ENCODE measurements at places on chromosomes 5 and 9.

DNA sequence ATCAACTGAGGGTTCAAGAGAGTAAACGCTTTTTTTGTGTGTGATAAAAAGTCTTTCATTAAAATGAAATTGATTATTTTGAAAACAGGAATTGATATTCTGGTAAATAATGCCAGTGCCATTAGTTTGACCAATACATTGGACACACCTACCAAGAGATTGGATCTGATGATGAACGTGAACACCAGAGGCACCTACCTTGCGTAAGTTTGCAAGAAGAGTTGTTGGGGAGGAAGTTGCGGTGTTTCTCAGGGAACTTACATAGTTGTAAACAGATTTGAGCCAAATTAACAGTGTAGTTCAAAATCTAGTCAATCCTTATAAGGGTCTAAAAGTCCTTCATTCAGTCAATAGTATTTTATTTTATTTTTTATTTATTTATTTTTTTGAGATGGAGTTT is 28.9 kb downstream of the HSDL2 start:
- no peak for DNase-seq

DNA sequence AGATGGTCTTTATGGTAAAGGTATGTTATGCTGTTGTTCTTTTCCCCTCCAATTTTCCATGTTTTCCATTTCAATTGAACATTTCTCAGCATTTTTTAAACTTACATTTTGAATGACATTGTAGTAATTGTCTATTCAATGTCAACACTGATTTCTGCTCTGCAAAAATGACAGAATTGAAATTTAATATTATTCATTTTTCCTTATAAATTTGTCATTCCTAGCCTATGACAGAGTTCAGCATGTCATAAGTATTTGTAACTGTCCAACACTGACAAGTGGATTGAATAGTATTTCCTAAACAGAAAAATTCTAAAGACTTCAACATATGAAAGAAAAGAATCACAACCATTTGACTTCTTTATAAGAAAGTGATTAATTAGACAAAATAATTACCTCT is 1478.3 kb upstream of the CDH6 start:
- DNase-seq = no peak

- DNase-seq = no peak
These were observed 13.5 kb upstream of the MCCC2 start for GRCh38 chr5:71573591-71573990.

DNA sequence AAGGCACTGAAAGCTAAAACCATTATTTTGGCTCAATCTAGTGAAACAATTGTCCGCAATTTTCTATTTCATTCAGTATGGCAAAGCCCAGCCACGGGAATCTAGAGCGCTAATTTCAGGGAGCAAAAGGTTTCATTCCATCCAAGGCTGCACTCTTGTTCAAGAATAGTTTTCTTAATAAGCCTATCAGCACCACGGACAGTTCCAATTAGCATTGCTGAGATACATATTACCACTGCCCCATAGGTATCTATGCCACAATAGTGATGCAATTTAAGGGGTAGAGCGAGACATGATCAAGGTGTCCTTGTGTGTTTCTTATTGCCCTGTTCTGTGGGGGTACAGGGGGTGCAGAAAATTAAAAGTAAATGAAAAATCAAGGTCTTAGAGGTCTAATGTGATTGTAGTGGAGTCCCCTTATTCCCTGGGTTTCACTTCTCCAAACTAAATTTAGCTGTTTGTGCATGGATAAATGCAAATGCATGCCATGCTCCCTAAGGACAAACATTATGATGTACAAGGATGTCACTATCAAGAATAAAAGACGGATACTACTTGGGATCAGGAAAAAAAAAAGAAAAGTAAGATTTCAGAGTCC is 45.5 kb downstream of the SPOCK1 start:
- DNase-seq = no peak

- DNase-seq = no peak
These were observed 24.9 kb upstream of the SLCO6A1 start for GRCh38 chr5:102523541-102524175.

GRCh38 chr5:134585966-134586365 is 46.7 kb downstream of the SAR1B start:
- no peak for DNase-seq

- no peak for DNase-seq
These were observed 50.8 kb upstream of the IRX4 start for GRCh38 chr5:1933364-1934055.

GRCh38 chr5:82766206-82766605 is 311.0 kb downstream of the TMEM167A start:
- no peak for DNase-seq

DNA sequence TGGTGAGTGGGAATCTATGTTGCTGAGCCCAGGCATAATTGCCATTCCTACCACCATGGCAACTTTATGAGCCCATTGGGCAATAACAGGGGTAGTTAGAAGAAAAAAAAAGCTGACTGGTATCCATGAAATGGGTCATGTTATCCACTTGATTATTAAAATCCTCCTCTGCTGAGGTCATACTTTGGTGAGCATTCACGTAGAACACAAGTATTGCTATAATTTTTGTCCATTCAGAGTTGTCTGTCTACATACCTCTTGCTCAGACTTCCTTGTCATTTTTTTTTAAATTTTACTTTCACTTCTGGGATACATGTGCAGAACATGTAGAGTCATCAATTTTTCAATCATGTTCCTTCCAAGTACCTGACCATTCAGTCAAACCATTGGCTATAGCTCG is 780.8 kb upstream of the ARRDC3 start:
- DNase-seq = no peak

DNA sequence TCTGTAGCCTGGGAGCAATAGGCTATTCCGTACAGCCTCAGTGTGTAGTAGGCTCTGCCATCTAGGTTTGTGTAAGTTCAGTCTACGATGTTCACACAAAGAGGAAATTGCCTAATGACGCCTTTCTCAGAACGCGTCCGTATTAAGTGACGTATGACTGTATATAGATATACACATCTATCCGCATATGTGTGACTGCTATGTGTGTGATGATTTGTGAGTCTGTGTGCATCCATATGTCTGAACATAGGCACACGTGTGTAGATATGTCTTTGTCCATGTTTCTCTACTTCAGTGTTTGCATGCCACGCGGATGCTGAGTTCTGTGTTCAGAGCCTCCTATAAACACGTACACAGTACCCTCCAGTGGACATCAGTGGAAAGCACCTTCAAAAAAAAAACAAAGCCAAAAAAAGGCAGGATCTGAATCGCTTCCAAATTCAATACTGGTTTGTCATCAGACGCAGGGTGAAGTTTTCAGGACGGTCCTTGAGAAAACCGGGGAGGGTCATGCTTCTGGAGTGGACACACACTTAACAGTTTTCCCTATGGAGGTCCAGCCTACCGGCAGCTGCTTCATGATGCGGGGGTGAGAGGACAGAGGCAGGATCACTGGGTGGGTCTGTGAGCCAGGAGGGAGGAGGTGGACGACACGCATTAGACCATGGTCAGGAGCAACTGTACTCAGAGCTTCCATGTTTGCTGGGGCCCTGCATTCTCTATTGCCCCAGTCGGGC is 29.5 kb upstream of the ALDH1B1 start:
- DNase-seq = no peak

GRCh38 chr5:36060420-36060887 is 6.2 kb downstream of the UGT3A2 start:
- DNase-seq = no peak

DNA sequence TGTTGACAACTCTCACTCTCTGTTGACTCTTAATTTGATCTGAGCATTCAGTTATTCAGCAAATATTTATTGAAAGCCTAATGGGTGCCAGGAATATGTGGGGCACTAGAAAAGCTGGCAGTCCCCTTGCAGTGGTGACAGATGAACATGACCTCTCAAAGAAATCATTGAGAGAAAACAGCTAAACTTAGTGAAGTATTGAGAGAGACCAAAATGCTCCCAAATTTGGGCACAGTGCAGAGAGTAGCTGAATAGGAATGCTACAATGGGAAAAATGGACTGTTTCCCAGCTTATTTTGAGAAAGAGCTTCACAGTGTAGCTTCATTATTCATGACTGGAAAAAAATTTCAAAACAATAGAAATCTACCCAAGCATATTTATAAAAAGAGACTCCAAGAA is 257.9 kb downstream of the SGCD start:
- DNase-seq = no peak

- no peak for DNase-seq
These were observed 247.1 kb downstream of the PBX3 start for GRCh38 chr9:125994066-125994943.

- DNase-seq = no peak
These were observed 22.8 kb upstream of the CRHBP start for GRCh38 chr5:76930083-76930482.

DNA sequence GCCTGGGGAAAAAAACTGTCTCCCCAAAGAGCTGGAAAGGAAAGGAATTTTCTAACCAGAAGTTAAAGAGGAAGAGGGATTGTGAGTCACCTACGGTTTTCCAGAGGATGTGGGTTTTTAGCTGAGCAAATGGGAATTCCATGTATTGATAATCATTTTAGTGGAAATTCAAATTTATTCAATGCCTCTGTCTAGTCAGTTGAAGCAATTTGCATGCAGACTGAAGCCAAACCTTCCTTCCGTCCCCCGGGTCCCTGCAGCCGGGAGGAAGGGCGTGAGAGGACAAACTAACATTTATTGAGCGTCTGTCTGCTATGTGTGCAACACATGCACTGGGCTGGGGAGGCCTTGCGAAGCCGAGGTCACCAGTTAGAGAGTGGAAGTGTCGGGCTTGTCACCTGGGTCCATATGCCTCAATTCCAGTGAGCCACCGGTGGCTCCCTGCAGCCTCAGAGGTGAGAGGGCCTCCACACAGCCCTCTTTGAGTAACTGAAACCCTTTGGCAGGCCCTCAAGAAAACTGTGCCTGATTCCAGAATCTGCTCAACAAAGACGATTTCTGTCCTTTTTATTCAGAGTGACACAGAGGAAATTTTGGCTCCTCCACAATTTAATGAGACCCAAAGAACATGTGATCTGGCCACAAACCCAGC is 70.3 kb downstream of the COL27A1 start:
- DNase-seq = no peak

DNA sequence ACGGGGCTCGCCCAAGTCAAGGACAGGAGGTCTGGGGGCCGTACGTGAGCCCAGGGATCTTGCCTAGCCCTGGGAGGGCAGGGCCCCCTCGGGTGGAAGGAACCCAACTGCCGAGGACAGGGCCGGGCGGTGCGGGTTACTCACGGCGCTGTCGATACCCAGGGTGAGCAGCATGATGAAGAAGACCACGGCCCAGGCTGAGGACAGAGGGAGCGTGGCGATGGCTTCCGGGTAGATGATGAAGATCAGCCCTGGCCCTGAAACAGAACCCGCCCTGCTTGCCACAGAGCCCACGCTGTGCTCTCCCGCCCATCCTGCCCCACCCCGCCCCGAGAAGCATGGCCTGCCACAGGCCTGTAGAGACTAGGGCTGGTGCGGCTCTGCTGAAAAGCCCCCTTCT is 34.1 kb downstream of the SLC6A3 start:
- DNase-seq = no peak

- DNase-seq = no peak
These were observed 79.4 kb upstream of the TLE4 start for GRCh38 chr9:79492092-79493009.

- no peak for DNase-seq
These were observed 92.3 kb downstream of the STRBP start for GRCh38 chr9:123175854-123176629.

DNA sequence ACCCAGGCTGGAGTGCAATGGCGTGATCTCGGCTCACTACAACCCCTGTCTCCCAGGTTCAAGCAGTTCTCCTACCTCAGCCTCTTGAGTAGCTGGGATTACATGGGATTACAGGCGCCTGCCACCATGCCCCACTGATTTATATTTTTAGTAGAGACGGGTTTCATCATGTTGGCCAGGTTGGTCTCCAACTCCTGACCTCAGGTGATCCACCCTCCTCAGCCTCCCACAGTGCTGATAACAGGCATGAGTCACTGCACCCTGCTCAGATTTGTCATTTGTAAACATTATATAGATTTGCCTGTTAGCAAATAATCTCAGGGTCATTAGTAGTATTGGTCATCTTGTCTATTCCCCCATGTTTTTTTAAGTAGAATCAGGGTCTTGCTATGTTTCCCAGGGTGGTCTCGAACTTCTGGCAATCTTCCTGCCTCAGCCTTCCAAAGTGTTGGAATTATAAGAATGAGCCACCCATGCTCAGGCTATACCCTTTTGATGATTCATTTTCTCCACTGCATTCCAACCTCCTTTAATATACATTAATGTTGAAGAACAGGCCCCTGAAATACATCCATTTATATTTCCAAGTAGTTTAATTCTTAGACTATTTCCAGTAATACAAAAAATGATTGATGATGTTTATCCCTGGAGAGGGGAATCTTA is 17.3 kb downstream of the CENPH start:
- no peak for DNase-seq

- DNase-seq = no peak
These were observed 18.0 kb downstream of the DNLZ start for GRCh38 chr9:136345281-136346156.

DNA sequence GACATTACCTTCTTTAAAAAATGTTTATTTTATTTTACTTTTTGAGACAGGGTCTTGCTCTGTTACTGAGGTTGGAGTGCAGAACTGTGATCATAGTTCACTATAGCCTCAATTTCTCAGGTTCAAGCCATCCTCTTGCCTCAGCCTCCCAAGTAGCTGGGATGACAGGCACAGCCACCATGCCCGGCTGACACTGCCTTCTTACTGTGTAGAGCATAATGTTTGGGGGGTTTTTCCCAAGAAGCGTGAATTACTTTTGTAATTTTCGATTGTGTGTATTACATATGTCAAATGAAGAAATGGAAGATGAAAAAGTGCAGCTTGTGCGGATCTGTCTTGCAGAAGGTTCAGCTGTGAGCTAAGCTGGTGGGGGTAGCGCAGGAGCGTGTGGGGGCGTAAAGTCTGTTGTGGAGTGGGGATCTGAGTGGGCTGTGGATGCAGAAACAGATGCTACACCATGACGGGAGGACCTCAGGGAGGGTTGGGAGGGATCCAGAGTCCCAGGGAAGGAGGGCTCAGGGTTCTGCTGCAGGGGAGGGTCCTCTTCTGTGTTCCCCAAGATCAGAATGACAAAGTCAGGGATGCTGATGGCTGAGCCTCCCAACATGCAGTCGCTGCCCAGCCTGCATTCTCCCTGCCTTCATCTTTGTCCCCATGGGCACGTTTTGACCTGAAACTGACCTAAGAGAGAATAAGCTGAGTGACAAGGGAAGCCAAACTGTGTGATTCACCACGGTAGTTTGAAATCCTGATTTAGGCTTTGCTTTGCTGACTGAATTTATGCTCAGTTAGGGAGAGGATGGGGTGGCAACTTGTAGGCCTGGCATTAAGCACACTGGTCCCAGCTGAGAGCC is 6.8 kb upstream of the ANKRD33B start:
- DNase-seq = no peak

GRCh38 chr5:14729448-14730385 is 65.2 kb downstream of the OTULIN start:
- DNase-seq = no peak

DNA sequence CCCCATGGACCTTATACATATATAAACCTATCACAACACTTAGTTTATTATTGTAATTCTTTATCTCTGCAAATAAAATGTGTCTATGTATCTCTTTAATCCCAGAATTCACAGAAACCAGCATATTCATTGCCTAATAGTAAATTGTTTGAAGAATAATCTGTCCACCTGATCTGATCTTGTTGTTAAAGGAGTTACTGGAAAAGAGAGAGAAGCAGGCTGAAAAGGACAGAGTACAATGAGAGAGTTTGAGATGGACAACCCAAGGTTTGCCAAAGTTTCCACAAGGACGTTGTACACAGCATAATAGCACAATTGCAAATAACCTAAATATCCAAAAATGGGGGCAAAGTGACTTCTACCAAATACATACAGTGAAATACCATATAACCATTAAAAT is 23.8 kb downstream of the PLPP1 start:
- no peak for DNase-seq

- DNase-seq = no peak
These were observed 36.1 kb downstream of the MARCHF11 start for GRCh38 chr5:16143361-16144049.

GRCh38 chr5:97425511-97425910 is 242.5 kb upstream of the RIOK2 start:
- no peak for DNase-seq
